A549 treated with CpdA at 1 μM for 4 hours (cell line): ENCODE measurements at places on chromosomes 5 and 9. TPM values are rescaled to one million over a fixed set of nuclear protein-coding genes. Genes with fewer than 3 reads are reported as not detected.

WNT8A gene
- total RNA-seq: not detected in 5 replicates

TXNDC8 gene
- not detected in 5 replicates for total RNA-seq

RALGPS1 gene
- total RNA-seq: 1.3 to 4.0 TPM (median 2.0 TPM) in 5 replicates

PPP3R2 gene
- total RNA-seq: not detected in 5 replicates

SH3PXD2B gene
- total RNA-seq: 12.0 to 17.7 TPM (median 16.0 TPM) in 5 replicates

DMRT3 gene
- not detected in 5 replicates for total RNA-seq

UNC13B gene
- total RNA-seq: 8.7 to 9.8 TPM (median 9.5 TPM) in 5 replicates

SNCB gene
- 1.0 to 1.4 TPM (median 1.2 TPM) in 5 replicates for total RNA-seq

INSL6 gene
- not detected in 5 replicates for total RNA-seq

PCDHA6 gene
- 0.07 to 0.09 TPM (median 0.09 TPM) in 3 of 5 replicates, not detected in the others for total RNA-seq

EPB41L4A gene
- total RNA-seq: 1.3 to 2.1 TPM (median 1.5 TPM) in 5 replicates

FOXD4L4 gene
- 0.08 TPM in 2 of 5 replicates, not detected in the others for total RNA-seq

PROB1 gene
- 0.27 to 0.33 TPM (median 0.31 TPM) in 5 replicates for total RNA-seq

ERAP2 gene
- 1.1 to 1.6 TPM (median 1.3 TPM) in 5 replicates for total RNA-seq

MARCHF3 gene
- 0.59 to 1.2 TPM (median 0.89 TPM) in 5 replicates for total RNA-seq

FGF10 gene
- not detected in 5 replicates for total RNA-seq

KIF4B gene
- 0.01 to 0.02 TPM (median 0.02 TPM) in 3 of 5 replicates, not detected in the others for total RNA-seq

CDC14B gene
- 9.2 to 12.3 TPM (median 9.7 TPM) in 5 replicates for total RNA-seq

OR4F3 gene
- not detected in 5 replicates for total RNA-seq

ANKRD18A gene
- total RNA-seq: 6.6 to 15.7 TPM (median 10.5 TPM) in 5 replicates

WDR38 gene
- total RNA-seq: 0.12 to 0.17 TPM (median 0.14 TPM) in 3 of 5 replicates, not detected in the others

TMOD1 gene
- total RNA-seq: 3.0 to 3.7 TPM (median 3.1 TPM) in 5 replicates

JAKMIP2 gene
- not detected in 5 replicates for total RNA-seq

SLU7 gene
- 40.9 to 75.8 TPM (median 46.8 TPM) in 5 replicates for total RNA-seq

CATSPER3 gene
- 0.21 to 0.59 TPM (median 0.41 TPM) in 5 replicates for total RNA-seq

ECM2 gene
- total RNA-seq: 0.10 to 0.22 TPM (median 0.12 TPM) in 5 replicates

PIGO gene
- 37.3 to 53.4 TPM (median 48.5 TPM) in 5 replicates for total RNA-seq

ARL14EPL gene
- 0.07 to 0.69 TPM (median 0.39 TPM) in 5 replicates for total RNA-seq

C9 gene
- total RNA-seq: 0.02 TPM in 1 of 5 replicates, not detected in the others

GLRA1 gene
- not detected in 5 replicates for total RNA-seq

TPPP gene
- 4.7 to 5.2 TPM (median 4.9 TPM) in 5 replicates for total RNA-seq

RNF224 gene
- 0.10 to 0.24 TPM (median 0.20 TPM) in 5 replicates for total RNA-seq

MLANA gene
- not detected in 5 replicates for total RNA-seq

AGXT2 gene
- not detected in 5 replicates for total RNA-seq

OBP2B gene
- total RNA-seq: not detected in 5 replicates

AIF1L gene
- total RNA-seq: 1.2 to 1.4 TPM (median 1.3 TPM) in 5 replicates

SH3RF2 gene
- 2.2 to 3.3 TPM (median 3.0 TPM) in 5 replicates for total RNA-seq

PHF24 gene
- 0.06 to 0.26 TPM (median 0.16 TPM) in 5 replicates for total RNA-seq

RAB24 gene
- total RNA-seq: 25.4 to 29.7 TPM (median 26.3 TPM) in 5 replicates

GABRP gene
- total RNA-seq: not detected in 5 replicates

PITX1 gene
- total RNA-seq: 19.3 to 35.2 TPM (median 34.6 TPM) in 5 replicates

CCNJL gene
- 10.9 to 14.1 TPM (median 12.9 TPM) in 5 replicates for total RNA-seq

TUT7 gene
- total RNA-seq: 9.7 to 11.0 TPM (median 10.3 TPM) in 5 replicates

ROR2 gene
- 1.4 to 2.9 TPM (median 1.7 TPM) in 5 replicates for total RNA-seq

PRDM9 gene
- not detected in 5 replicates for total RNA-seq

C5orf58 gene
- not detected in 5 replicates for total RNA-seq

SCGB3A2 gene
- total RNA-seq: not detected in 5 replicates

CARD9 gene
- total RNA-seq: 0.69 to 2.4 TPM (median 1.2 TPM) in 5 replicates
